ENCODE measurements at places on chromosomes 16 and 17. TPM values are rescaled to one million over a fixed set of nuclear protein-coding genes. Genes with fewer than 3 reads are reported as not detected.

DNA sequence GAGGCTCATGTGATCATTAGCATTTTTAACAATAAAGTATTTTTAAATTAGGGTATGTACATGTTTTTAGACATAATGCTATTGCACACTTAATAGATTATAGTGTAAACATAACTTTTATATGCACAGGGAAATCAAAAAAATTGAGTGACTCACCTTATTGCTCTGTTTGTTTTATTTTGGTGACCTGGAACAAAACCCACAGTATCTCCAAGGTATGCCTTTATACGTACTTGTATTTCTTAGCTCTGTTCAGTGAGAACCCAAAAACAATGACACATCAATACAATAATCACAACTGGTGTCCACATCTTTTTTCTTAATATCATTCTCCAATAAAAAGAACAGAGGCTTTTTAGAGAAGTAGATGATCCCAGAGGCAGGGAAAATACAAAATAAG lies 112.2 kb downstream of the CYB561 start:
- no peak for DNase-seq

ELMO3 gene
- total RNA-seq = 31.9 TPM

KRT40 gene
- total RNA-seq = not detected

- no peak for DNase-seq
Measured at GRCh38 chr16:72786606-72787005, 261.3 kb downstream of the ZFHX3 start.

CDK3 gene
- 9.4 TPM for total RNA-seq

- no peak for DNase-seq
Measured at GRCh38 chr17:67902511-67903231, 77.4 kb downstream of the BPTF start.

GRCh38 chr16:69119536-69119935 lies 12.9 kb downstream of the CHTF8 start:
- no peak for DNase-seq

DNA sequence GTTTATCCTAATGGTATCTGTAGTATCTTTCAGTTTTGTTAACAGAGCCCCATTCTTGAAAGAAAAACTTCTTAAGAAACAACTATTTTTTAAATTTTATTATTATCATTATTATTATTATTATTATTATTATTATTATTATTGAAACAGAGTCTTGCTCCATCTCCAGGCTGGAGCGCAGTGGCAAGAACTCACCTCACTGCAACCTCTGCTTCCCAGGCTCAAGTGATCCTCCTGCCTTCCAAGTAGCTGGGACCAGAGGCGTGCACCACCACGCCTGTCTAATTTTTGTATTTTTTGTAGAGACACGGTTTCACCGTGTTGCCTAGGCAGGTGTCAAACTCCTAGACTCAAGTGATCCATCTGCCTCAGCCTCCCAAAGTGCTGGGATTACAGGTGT lies 23.4 kb downstream of the SUPT6H start:
- DNase-seq = no peak

ABHD15 gene
- total RNA-seq = 12.9 TPM

- DNase-seq = peak; percentile 56
Measured at GRCh38 chr17:75783069-75783783, 1.4 kb upstream of the UNK start.

DNA sequence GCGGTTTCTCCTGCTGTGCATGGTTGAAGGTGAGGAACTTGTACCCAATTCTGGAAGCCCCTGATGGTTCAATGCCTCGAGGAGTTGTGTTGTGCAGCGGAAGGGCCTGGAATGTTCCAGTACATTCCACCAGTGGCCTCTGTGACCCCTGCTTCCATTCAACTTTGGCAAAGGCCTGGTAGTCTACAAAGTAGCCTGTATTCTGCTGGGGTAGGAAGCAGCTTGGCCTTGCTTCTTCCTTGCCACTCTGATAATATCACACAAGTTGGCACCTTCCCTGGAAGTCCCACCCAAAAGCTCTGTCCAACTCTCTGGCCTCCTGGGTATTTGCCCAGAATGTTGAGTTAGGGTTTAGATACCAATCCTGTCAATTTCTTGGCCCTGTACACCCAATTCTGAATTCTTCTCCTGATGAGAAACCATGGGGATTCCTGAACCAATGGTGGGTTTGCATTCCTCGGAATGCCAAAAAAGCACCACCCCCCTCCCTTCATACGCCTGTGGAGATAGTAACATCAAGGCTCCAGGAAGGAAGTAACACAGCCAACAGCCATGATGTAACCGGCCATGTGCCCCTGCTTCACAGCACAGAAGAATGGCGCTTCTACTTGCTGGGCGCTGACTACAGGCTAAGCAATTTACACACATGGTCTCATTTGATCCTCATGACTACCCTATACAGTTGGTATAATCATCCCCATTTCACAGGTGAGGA lies 11.8 kb upstream of the FAM117A start:
- no peak for DNase-seq

OR4D1 gene
- total RNA-seq = not detected

GRCh38 chr17:13306310-13306962 lies 288.6 kb upstream of the ELAC2 start:
- no peak for DNase-seq

TRAF4 gene
- 202 TPM for total RNA-seq

- no peak for DNase-seq
Measured at GRCh38 chr16:67283039-67283825, 3.9 kb downstream of the PLEKHG4 start.

RAMP2 gene
- not detected for total RNA-seq
